ENCODE measurements at places on chromosomes 5 and 9. TPM values are rescaled to one million over a fixed set of nuclear protein-coding genes. Genes with fewer than 3 reads are reported as not detected.

Gene TRPM6
- 0.89 TPM for polyA plus RNA-seq

Gene PCDHB10
- polyA plus RNA-seq: 7.5 TPM

Gene CBY3
- 0.28 TPM for polyA plus RNA-seq

Gene BTNL9
- polyA plus RNA-seq: 23.5 TPM

Gene GGTA1
- polyA plus RNA-seq: 7.5 TPM

Gene UBQLN1
- 96.9 TPM for polyA plus RNA-seq

DNA sequence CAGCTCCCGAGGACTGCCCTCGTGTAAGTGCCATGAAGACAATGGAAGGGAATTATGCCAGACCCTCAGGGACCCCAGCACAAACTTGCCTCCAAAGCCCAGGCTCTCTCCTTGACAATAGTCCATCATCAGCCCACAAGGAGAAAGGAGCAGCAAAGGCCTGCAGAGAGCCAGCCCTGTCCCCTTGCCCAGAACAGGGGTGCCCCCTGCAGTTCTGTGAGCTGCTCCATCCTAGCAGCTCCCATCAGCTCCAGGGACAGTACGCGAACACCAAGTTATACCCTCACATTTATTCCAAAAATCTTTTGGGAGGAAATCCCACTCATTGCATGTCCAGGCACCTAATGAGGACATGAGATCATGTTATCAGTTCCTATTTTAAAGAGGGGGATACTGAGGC lies 11.1 kb downstream of the BARX1 start:
- no peak for DNase-seq

- no peak for DNase-seq
Measured at GRCh38 chr5:64566310-64566916, 60.6 kb downstream of the RGS7BP start.

DNA sequence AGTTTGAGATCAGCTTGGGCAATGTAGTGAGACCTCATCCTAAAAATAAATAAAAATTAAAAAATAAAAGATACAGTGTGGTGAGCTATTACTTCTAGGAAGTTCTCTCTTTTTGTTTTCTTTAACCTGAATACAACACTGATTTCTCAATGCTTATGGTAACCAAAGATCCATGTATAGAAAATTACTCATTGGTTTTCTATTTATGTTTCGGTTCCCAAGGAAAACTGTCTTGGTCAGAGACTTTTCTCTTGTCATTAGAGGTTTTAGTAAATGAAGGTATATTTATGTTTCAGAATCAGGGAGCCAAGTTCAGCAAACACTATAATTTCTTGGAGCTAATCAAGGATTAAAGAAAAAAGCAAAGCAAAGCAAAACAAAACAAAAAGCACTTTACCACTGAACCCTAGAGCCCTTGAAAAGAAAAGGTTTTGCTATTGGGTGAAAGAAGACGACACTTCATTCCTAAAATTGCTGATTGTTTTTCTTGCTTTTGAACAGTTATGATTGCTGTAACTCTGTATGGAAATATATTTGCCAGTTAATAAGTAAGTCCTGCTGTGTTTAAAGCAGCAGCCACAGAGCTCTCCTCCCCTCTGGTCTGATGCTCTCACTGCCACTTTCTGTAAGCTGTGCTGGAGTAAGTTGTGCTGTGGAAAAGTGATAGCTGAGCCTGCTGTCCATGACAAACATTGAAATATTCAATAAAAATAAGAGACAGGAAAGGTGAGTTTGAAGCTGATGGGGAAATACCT lies 298.2 kb downstream of the CD180 start:
- DNase-seq: no peak

- no peak for DNase-seq
Measured at GRCh38 chr9:35665471-35665818, 450 bp upstream of the ARHGEF39 start.

- DNase-seq: no peak
Measured at GRCh38 chr9:120922404-120923195, 4.0 kb downstream of the TRAF1 start.

DNA sequence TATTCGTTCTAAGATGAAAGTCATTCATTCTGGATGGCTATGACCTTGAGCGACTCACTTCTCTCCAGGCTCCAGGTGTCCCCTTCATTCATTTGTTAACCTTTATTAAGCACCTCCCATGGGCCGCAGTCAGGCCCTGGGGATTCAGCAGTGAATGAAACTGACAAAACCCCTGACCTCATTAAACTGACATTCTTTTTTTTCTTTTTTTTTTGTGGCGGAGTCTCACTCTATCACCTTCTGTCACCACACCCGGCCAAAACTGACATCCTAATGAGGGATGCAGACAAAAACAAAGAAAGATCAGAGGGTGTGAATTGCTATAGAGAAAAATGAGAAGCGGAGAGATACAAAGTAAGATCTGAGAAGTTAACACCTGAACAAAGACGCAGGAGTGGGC lies 16.5 kb upstream of the ODF2 start:
- no peak for DNase-seq

DNA sequence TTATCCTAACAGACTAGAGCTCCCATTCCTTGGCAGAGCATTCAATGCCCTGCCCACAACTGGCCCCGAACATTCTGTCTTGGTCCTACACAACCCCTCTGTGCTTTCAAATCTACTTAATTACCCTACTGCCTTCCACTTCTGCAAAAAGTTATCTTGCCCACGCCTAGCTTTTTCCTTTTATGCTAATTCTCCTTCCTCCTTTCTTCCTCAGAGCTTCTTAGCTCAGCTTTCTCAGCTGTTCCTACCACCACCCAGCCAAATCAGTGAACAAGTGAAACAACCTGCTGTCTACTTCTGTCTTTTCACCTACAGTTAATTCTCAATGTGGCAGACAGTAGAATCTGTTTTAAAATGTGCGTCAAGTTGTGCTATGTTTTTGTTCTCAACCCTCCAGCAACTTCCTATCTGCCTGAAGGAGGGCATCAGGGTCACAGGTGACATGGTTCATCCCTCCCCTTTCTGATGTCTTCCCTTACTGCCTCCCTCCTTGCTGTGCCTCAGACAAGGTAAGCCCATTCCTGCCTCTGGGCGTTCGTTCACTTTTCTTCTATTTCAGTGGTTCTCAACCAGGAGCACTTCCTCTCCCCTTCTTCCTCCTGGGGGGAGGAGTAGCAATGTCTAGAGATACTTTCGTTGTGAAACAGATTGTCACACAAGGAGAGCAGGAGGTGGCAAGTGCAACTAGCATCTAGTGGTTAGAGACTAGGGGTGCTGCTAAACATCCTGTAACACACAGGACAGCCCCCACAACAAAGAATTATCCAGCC lies 1.3 kb upstream of the REEP5 start:
- DNase-seq: no peak

- DNase-seq: no peak
Measured at GRCh38 chr5:93579692-93580062, 1.3 kb downstream of the NR2F1-AS1 start.

GRCh38 chr5:37187465-37187977 lies 61.7 kb downstream of the CPLANE1 start:
- no peak for DNase-seq

DNA sequence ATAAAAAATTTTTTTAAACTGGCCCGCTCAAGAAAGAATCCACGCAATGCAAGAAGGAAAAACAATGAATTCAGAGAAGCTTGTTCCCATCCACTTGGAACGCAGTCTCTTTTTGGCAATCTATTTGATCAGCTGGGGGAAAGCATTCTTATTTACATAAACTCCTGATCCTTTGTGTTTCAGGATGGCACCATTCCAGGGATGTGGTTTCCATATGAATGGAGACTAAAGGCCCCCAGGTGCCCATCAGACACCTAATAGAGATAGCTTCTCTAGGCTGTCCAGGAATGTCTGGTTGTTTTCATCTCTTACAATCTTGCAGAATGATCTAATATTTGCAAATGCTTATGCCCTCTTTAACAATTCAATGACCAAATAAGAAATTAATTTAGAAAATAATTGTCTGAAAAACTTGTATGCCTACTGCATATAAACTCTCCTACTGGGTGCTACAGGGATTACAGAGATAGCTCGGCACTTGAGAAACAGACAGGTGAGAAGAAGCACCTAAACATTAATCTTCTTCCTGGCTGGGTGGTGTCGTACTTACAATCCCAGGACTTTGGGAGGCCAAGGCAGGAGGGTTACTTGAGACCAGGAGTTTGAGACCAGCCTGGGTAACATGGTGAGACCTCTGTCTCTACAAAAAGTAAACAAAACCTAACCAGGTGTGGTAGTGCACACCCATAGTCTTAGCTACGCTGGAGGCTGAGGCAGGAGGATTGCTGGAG lies 3.0 kb upstream of the RASGRF2 start:
- no peak for DNase-seq

- DNase-seq: no peak
Measured at GRCh38 chr9:134710901-134711300, 69.3 kb downstream of the COL5A1 start.

- DNase-seq: no peak
Measured at GRCh38 chr9:77961541-77961940, 70.1 kb downstream of the GNAQ start.

DNA sequence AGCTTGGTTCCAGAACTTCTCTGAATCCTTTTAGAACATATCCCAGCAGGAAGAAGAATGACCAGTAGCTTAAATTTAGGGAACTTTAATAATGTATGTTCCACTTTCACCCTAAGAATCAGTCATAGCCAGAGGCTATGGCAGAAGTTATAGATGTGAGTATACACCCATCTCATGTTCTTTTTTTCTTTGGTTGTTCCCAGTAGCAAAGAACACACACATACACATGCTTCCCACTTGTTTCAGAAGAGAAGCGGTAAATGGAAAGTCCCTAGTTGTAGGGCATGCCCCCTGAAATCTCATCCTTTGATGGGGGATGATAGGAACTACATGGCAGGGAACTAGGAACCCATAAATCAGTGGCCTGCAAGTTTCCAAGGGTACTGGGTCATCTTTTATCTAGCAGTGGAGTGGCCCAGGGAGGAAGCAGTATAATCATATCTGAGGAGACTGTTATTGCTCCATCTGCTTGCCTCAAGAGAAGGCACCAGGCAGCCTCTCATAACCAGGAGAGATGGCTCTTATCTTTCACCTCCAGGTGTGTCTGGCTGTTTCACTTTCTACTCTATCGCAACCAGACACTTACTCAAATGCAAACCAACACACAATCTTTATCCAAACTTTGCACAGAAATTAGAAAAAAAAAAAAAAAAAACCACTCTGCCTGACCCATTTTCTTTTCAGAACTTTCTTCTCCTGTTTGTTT lies 109.5 kb downstream of the SNCAIP start:
- no peak for DNase-seq

DNA sequence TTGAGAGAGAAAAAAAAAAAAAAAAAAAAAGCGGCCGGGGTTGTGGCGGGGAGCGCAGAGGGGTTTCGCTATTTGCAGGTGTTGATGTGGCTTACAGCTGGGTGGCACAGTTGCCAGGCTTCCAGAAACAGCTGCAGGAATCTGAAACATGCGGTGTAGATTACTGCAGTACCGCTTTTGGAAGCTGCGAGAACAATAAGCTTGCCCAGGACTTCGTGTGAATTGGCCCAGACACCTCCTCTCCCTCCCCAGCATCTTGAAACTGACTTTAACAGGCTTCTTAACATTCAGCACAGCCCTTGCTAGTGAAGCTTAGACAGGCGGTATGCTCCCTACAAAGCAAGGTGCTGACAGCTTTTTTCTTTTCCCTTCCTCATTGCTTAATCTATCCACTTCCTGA lies 104.0 kb downstream of the ATP10B start:
- DNase-seq: no peak

DNA sequence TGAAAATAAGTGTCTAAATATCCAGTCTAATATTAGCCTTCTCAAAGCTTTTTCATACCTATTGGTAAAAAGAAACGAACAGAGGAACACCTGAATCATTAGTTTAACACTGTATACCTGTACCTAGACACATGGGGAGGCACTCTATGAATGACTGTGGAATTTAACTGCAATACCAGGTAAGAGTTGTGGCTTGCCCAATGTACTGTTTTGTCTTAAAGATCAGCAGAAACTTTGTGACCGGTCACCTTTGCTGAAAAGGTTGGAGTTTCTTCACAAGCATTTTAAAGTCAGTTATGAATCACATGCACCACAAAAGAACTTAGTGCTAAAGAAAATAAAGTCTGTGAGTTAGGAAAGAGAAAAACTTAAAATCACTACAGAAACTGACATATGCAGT lies 2.4 kb downstream of the PGGT1B start:
- DNase-seq: no peak

DNA sequence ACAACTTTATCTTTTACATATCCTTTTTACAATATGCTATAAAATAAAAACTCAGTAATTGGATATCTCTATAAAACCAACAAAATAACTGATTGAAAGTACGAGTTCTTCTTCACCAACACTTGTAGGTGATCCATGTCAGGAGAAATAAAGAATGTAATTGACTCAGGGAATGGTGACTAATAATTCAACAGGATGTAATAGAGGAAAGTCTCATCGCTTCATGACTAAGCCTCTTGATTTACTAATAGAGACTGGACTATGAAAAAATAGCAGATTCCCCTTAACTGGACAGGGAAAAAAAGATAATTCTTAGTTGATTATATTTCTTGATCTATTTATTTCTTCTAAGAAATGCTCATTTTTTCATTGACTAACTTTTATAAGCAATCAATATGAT lies 507.7 kb upstream of the PTGER4 start:
- DNase-seq: no peak

DNA sequence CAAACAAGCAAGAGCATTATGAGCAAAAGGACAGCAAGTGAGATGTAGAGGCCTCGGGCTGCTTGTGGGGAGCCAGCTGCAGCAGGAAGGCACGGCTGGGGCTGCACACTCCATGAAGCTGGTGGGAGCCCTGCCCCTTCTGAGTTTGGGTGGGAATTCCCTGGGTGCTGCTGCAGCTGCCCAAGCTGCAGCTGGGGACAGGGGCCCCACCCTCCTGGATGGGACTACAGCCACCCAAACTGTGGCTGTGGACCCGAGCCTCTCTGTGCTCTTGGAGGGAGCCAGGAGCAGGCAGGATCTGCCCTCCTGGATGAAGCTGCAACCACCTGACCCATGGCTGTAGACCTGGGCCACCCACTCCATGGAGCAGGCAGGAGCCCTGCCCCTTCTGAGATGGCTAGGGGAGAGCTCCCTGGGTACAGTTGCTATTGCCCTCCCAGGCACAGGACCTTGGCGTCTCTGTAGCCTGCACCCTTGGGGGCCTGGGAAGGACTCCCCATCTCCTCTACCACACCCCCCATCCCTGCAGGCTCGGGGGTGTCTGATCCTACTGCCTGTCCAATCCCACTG lies 159.1 kb downstream of the ERCC6L2 start:
- DNase-seq: no peak

- DNase-seq: no peak
Measured at GRCh38 chr9:100731038-100731556, 153.2 kb downstream of the CAVIN4 start.

DNA sequence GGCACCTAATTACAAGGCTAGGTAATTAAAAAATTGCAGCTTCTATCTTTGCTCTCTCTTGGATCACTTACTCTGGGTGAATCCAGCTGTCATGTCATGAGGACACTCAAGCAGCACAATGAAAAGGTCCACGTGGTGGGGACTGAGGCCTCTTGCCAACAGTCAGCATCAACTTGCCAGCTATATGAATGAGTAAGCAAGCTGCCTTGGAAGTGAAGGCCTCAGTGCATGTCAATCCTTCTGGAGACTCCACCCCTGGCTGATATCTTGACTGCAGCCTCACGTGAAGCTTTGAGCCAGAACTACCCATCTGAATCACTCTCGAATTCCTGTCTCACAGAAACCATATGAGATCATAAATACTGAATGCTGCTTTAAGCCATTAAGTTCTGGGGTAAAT lies 140.5 kb downstream of the SNX18 start:
- no peak for DNase-seq
